Glutamatergic neuron (in vitro differentiated cells): ENCODE measurements at places on chromosomes 2 and 18.

DNA sequence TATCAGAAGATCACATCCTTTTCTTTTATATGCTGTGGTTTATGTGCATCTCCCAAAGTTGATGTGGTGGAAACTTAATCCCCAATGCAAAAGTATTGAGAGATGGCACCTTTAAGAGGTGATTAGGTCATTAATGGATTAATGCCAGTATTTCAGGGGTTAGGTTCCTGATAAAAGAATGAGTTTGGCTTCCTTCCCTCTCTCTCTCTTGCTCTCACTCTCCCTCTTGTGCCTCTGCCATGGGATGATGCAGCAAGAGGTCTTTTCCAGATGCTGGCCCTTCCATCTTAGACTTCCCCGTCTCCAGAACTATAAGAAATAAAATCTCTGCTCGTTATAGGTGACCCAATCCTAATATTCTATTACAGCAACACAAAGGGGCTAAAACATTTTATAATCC lies 85.0 kb downstream of the TTC27 start:
- no peaks in the 10 kb centered on the region for H3K36me3 ChIP-seq
- peaks cover 1% of the 10 kb centered on the region for H3K4me1 ChIP-seq
- no peaks in the 10 kb centered on the region for H3K27me3 ChIP-seq
- no peak for DNase-seq
- H3K27ac ChIP-seq, result no peak overlapping the region

DNA sequence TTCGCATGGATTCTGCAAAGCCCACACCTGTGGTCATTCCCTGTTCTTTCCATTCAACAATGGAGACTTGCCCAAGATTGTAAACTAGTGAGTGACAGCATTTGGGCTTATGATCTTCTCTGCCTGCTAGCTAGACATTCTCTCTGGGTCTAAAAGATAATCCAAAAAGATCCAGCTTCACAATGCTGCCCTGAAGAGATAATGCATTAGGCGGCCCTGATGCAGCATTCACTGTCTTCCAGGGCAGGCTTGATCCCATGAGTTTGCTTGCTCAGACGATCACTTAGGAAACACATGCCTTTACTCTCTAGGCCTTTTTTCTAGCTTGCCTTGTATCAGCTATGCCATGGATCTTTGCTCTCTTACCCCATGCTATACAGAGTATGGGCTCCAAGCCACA lies 196.1 kb downstream of the SETBP1 start:
- H3K4me1 ChIP-seq, result peaks cover 24% of the 10 kb centered on the region
- no peak for DNase-seq
- no peak overlapping the region for H3K4me3 ChIP-seq
- H3K27ac ChIP-seq, result no peak overlapping the region
- H3K27me3 ChIP-seq, result peaks cover 2% of the 10 kb centered on the region
- peaks cover 18% of the 10 kb centered on the region for H3K36me3 ChIP-seq

DNA sequence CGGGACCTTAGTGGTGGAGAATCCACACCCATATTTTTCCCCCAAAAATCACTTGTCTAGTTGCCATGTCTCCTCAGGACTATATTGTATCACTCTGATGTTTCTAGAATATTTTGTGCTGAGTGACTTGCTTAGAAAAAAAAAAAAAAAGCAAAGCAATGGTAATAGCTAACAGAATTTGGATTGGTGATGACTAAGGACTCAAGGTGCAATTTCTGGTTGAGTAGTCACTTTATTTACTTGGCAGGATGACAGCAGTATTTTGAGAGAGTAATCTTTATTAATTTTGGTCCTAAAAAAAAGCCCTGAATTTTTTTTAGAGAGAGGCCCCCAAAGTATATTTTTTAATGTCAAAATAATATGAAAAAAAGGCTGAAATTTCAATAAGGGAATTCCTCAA lies 32.8 kb upstream of the MYO3B start:
- peaks cover 4% of the 10 kb centered on the region for H3K27me3 ChIP-seq
- no peak overlapping the region for H3K4me3 ChIP-seq
- no peak overlapping the region for H3K27ac ChIP-seq
- H3K36me3 ChIP-seq, result no peaks in the 10 kb centered on the region

GRCh38 chr18:35683021-35683420 lies 101.5 kb downstream of the GALNT1 start:
- H3K36me3 ChIP-seq, result peaks cover 4% of the 10 kb centered on the region
- DNase-seq, result no peak
- H3K27me3 ChIP-seq, result peaks cover 4% of the 10 kb centered on the region
- peaks cover 16% of the 10 kb centered on the region for H3K4me1 ChIP-seq
